ENCODE measurements at places on chromosomes 1 and 21.

DNA sequence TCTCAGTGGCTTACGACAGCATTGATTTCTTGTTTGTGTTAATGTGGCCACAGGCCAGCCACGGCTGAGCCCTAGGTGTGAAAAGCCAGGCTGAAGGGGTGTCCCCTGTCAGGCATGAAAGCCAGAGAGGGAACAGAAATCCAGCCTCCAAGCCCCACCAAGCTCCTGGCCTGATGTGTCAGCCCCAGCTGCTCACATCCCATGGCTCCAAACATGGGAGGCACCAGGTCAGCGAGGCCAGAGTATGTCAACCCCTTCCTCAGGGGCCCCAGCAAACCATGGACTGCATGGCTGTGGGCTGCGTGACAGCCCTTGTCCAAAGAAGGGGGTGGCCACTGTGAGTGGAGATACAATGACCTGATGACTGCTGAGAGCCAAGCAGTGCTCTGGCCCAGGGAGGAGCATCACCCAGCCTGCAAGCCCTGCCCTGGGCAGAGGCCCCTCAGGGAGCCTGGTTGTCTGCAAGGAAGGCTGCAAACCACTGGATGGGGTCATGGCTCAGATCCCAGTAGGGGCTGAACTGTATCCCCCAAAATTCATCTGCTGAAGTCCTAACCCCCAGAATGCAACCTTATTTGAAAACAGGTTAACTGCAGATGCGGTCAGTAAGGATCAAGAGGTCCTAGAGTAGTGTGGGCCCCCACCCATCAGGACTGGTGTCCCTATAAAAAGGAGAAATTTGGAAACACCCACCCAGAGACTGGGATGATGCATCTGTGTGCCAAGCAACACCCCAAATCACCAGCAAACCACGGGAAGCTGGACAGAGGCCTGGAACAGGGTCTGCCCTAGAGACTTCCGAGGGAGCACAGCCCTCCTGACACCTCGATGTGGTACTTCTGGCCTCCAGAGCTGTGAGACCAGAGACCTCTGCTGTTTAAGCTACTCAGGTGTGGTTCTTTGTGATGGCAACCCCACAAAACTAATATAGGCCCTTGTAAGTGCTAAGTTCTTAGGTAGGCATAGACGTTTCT, 3.3 kb upstream of the MX2 start:
- DNase-seq, result no peak

DNA sequence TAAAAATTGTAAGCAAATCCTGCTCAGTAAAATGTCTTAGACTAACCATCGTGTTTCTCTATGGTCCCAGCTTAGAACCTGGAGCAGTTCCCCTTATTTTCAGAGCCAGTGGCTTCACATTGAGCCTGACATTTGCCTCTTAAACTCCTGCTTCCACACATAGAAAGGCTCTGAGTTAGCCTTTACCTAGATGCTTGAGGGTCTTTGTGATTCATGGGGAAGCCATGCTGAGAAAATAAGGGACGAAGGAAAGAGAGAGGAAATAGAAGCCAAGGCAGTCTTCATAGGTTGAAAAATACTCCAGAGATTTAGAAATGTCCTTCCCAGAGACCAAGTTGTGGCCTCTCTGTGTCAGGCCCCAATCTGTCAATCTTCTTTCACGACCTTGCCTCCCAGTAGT, 16.1 kb upstream of the RBBP5 start:
- no peak for DNase-seq

- DNase-seq, result peak; percentile 64
These were observed 5.9 kb downstream of the MAP7D1 start for GRCh38 chr1:36161641-36162531.

GRCh38 chr1:109636201-109636952, 16.7 kb downstream of the AMPD2 start:
- no peak for DNase-seq

- no peak for DNase-seq
These were observed 1530.9 kb upstream of the B3GALT2 start for GRCh38 chr1:194717334-194717733.

GRCh38 chr1:30473922-30474817, 249.2 kb downstream of the MATN1 start:
- DNase-seq, result no peak

DNA sequence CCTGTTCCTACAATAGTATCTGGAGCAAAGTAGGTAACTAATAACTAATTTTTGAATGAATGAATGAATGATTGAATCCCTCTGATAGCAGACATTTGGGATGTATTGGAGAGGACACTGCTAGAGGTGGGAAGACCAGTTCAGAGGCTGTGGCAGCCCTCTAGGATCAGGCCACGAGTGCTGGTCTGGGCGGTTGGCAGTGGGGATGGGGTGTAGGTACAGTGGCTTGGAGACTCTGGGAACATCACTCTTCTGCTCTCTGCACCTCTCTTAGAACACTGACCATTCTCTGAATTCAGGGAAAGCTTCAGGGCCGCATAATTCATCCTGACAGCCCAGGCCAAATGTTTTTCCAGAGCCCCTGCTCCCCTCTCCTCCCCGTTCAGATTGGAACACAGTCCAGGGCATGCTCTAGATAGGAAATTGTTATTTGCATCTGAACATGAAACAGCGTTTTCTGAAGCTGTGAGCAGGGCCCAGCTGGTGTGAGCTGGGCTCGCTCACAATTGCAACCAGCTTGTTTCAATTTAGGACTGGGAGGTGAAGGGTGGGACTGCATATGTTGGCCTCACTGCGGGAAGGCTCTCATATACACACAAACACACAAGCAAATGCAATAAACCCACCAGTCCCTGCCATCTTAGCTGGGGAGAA, 253.1 kb upstream of the USP24 start:
- no peak for DNase-seq

DNA sequence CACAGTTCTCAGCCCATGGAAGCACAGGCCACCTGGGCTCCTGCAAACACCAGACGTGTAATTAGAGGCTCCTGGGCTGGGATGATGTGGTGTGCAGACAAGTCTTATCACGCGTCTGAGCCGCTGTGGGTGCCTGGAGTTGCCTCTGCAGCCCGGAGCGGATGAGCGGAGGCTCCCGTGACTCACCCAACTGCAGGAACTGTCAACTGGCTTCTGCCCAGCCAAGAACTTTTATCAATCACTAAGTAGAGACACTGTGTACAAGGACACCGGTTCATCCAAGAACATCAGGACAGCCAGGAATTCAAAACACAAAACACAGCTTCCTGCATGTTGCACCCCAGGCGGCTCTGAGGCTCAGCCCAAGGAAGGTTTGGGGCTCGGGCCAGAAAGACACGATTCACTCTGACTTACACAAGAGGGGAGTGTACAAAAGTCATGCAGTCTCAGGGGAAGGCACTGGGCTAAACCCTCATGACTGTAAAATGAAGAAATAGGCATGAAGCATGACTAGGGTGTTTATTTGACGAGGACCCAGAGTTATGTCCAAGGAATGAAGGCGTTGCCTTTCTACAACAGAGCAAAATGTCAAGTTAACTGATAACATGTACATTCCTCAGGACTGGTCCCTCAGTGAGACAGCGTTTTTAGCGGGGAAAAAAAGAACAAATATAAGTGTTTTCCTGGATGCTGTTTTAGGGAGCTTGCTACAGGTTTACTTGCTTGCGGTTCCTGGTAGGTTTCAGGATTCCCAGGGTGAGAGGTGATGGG, 21.1 kb downstream of the ERRFI1 start:
- DNase-seq, result no peak

GRCh38 chr1:192751260-192751659, 57.6 kb upstream of the RGS2 start:
- no peak for DNase-seq

- DNase-seq, result no peak
These were observed 35.2 kb upstream of the KCNJ15 start for GRCh38 chr21:38221594-38221993.

DNA sequence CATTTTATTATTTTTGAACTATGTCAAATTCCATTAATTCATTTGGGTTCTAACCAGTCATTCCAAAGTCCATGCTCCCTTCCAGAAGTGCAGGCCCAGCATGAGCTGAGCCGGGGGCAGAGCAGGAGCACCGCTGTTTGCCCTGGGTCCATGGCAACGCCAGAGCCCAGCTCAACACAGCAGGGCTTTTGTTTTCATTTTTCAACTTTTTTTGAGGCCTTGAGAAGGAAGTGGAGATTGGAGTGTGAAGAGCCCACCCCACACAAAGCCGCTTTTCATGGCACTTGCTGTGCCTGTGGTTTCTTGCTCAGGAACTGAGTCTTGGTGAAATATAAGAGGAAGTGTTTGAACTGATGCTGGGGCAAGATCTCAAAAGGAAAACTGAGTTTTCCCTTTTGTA, 13.2 kb upstream of the PRMT2 start:
- peak; percentile 80 for DNase-seq

DNA sequence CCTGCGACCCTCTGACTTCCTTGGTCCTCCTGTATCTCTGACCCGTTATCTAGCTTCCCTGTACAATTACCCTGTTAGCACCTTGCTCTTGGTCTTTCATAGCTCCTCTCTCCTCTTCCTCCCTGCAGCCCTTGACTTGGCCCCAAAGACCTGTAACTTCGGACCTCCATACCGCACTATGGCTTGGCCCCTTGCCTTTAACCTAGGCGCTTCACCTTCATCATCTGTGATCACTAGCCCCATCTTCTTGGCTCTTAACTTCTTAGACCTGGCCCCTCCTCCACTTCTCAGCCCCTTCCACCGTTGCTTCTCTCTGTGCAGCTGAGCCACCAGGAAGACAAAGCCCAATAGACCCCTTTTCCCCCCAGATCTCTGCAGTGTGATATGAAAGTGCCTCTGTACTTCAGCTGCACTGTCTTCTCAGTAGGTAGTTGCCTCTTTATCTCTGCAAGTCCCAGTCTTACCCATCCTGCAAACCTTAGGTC, 740 bp downstream of the ZNF691 start:
- DNase-seq, result no peak

DNA sequence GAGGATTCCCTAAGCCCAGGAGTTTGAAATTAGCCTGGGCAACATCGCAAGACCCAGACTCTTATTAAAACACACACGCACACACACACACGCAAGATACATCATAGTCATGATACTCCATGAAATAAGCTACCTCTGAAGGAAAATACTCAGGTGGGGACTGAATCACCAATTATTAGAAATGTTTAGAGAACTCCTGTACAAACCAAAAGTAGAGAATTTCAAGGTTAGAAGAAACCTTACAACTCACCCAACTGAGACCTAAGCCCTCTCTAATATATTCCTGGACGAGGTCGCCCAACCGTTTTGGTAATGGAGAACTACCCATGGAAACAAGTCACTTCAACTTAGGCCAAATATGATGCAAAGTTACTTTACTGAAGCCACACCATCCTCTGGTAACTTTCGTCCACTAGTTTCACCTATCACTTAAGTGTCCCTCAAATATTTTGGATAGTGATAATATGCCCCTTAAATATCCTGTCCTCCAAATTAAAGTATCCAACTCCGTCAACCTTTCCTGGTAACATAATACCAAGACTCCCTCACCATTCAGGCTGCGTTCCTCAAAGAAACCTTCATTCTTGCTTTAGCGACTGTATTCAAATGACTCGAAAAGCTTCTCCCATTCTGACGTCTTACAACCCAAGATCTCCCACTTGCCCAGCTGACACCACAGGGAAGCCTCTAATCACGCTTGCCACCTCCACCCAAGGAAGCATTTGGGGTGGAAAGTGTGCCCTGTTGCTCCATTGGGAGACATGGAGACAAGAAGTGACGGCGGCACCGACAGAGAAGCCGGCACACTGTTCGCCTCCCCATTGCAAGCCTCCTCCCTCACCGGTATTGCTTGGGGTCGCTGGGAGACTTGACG, 856 bp downstream of the NRDC start:
- peak; percentile 7 for DNase-seq

DNA sequence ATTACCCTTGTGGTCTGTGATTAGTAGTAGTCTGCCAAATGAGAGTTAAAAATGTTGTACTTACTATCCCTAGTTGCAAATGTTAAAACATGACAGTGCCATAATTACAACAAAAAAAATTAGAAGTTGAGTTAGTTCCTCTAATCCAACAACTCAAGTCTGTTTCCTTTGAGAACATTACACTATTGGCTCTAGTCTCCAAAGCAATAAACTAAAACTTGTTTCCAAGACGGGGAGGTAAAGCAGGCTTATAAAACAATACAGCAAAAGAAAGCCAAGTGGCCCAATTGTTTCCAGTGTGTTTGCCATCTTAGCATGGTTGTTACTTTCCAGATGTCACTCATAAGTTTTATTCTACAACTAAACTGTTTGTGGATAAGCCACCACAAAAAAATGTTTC, 11.6 kb downstream of the KYAT3 start:
- no peak for DNase-seq

DNA sequence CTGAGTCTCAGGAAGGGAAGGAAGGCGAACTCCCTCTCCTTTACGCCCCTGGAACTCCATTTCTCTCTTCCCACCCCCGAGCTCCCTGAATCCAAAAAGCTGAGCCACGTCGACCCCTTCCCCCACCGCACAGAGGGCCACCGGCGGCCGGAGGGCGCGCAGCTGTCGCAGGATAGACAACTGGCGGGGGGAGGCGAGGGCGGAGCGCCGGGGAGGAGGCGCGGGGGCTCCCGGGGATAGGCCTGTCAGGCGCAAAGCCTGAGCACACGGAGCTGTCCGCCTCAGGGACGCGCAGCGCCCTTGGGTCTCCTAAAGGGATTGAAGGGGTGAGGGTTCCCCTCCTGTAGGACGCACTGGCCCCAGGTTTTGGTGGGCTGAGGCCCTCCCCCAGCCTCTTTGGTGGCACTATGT, 752 bp upstream of the ACTA1 start:
- no peak for DNase-seq

DNA sequence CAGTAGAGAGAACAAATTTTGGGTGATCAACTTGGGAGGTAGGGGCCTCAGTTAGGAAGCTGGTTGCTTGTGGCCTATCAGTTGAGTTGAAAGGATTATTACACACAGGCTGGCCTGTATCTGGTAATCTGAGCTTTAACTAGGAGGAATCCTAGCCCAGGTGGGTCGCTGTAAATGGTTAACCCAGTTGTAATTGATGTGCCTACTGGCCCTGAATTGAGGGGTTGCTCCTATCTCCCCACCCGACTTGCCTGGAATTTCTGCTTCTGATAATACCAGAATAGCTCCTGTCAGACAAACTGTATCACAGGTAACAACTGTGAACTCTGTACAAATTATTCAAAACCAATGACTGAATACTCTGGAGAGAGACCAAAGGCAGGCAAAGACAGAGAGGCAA, 210.4 kb upstream of the RUNX1 start:
- no peak for DNase-seq

DNA sequence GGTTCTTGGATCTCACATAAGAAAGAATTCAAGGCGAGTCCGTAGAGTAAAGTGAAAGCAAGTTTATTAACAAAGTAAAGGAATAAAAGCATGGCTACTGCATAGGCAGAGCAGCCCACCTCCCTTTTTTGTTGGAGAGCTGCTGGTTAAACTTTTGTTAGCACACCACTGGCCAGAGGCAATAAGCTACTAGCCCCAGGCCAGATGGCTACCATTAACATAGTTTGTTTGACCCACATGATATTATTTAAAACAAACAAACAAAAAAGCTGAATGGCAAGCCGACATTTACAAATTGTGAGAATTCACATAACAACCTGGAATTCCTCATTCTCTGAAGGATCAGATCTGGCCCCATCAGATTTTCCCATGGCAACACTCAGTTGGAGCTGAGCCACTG, 19.1 kb upstream of the PAXBP1 start:
- DNase-seq, result no peak

DNA sequence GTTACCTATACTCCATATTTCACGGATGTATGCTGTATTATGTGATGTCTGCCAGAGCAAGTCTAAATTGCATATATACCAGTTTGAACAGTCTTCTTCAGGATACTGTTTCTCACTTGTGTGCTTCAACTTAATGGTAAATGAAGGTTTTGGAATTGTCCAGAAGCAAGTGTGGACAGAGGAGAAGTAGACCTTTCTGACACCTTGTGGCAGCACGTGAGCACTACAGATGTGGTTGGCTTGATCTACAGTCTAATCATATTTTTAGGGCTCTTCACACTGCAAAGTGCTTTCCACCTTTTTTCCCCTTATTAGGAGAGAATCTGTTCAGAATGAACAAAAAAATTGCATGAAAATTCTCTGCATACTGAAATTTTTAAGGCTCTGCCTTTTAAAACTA, 10.9 kb downstream of the MORC3 start:
- peak; percentile 70 for DNase-seq
